Vagina (tissue), 2 donors: ENCODE measurements at places on chromosomes 4 and X.

GRCh38 chr4:75968084-75968483 lies 22.7 kb downstream of the SDAD1 start:
- no peak for DNase-seq

GRCh38 chr4:94256144-94256783 lies 48.6 kb downstream of the SMARCAD1 start:
- DNase-seq: no peak

DNA sequence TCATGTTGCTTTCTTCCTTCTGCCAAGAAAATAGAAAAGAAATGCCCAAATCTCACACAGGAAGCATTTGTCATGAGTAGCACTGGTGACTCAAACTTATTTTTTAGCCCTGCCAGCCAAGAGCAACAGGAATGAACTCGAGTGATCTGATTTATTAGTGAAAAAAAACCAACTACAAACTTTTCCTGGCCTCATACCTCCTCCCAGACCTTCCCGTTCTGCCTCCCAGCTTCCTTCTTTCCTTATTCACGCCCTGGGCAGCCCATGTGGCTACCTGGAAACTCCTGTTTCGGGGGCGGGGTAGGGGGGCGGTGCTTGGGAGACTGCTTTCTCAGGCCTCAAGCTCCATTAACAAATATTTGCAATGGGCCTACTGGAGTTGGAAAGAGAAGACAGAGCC lies 178.5 kb downstream of the NHS start:
- DNase-seq: no peak

DNA sequence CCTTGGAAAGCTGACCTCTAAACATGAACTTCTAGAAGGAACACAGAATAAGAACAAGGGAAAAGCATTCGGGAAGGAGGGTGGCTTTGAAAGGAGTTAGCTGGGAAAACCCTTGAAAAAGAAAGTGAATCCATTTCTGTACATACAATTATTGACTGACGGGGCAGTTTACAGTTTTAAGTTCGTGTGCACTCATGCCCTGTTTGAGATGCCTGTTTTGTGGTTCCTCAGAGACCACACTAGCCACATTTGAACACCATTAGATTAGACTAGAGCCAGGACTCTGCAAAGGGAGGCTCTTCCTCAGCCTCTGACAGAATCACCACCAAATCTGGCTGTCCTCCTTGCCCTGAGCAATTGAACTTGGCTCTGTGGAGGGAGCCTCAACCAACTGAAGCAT lies 158.3 kb downstream of the PALLD start:
- no peak for DNase-seq

- no peak for DNase-seq
Measured at GRCh38 chr4:5750052-5750945, 39.3 kb downstream of the EVC start.

- DNase-seq: no peak
Measured at GRCh38 chr4:122831515-122832196, 5.0 kb downstream of the FGF2 start.

DNA sequence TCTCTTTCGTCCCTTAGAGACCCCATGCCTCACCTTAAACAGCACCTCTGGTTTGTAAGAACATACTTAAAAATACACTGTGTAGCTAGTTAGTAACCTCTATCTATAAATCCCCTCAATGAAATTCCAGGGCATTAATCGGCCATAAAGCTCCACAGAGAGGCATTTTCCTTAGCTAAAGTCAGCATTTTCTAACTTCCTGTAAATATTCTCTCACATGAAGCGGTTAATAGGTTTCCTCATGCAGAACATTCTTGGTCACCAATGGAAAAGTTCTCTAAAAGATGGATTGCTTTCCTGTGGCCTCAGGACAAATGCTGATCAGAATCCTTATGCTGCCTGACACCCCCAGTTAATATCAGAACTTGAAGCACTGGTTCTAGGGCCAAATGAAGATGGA lies 248.6 kb upstream of the BOD1L1 start:
- DNase-seq: no peak

DNA sequence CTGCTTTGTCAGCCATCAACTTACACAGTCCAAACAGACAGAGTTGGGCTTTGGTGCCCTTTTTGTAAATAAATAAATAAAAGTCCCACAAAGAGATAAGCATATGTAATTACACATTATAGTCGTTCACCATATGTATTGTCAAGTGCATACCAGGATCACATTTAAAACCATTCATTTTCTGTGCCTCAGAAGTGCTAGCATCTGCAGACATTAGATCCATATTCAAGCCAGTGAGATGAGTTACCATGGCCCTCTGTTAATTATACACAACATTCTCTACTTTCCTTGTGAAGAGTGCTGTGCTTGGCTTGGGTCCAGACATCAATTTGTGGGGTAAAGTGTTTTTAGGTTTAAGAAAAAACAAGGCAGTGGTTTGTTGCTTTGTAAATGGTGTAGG lies 76.8 kb downstream of the ENOX2 start:
- no peak for DNase-seq

GRCh38 chrX:42093756-42094155 lies 170.4 kb upstream of the CASK start:
- no peak for DNase-seq

DNA sequence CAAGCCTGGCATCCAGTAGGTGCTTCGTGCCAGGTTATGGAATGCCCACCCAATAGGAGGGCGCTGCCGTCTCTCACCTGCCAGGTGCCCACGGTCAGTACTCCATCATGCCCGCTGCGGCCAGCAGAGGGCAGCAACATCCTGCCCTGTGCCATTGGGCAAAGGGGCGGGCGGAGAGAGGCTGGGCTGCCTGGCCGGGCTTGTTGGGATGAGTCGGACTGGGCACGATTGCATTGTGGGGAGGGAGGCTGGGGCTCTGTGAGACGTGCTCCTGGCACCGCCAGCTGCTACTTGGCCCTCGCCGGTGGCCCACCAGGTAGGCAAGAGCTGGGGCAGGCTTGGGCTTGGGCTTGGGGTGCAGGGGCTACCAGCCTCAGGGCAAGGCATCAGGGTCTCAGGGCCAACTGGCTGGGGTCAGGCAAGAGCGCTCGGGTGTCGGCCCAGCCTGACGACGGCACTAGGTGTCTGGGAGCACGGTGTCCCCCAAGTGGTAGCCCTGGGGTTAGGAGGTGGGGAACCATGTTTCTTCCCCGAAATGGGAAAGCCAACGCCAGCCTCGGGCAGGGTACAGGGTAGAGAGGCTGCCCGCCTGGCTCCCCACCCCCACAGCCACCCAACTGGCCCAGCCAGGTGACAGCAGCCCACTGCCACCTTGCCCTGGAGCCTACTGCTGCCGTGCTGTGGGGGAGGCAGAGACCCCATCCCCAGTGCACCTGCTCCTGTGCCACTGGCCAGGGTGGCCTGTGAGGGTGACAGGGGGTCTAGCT lies at the start of gene PLXNB3:
PLXNB3 (plus strand) TSS at position 261 of the 767 bp plus-strand sequence. CDS start 1,287 bp downstream, outside the sequence.
- no peak for DNase-seq

DNA sequence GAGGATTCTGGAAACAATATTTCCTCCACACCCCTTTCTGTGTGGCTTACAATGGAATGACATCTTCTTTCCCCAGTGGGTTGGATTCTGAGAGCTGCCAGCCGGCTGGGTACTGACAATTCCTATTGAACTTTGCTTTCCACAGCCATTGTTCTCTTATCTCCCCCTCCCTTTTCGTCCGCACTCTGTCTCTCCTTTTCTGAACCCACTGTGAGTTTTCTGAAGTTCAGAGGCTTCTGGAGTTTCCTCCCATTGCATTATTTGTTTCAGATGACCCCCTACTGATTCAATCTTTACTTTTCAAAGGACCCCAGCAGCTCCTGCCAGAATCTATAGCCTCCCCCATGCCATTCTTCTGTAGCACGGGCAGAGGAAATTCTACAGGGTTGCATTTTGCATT lies 10.4 kb downstream of the SMPX start:
- DNase-seq: no peak

- DNase-seq: no peak
Measured at GRCh38 chrX:11190745-11191510, 79.8 kb downstream of the HCCS start.
